ENCODE measurements at places on chromosomes 13 and 19.

DNA sequence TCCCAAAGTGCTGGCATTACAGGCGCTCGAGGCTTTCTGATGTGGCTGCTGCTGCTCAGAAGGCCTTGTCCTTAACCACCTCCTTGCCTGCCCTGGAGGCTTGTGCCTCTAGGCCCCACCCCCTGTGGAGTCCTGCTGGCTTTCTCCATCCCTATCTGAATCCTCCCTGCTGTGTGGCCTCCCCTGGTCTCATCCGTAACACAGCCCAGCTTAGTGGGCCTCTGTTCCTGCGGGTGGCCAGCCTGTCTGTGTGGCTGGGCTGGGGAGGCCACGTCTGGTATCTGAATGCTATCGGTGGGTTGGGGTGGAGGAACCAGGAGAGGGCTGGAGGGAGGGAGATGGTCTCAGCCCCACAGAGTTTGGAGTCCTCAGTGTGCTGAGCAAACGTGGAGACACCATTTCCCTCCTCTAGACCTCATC lies 4.7 kb downstream of the RPL28 start:
- DNase-seq, result no peak

GRCh38 chr13:41658057-41658661 lies 200.8 kb downstream of the RGCC start:
- DNase-seq, result no peak

DNA sequence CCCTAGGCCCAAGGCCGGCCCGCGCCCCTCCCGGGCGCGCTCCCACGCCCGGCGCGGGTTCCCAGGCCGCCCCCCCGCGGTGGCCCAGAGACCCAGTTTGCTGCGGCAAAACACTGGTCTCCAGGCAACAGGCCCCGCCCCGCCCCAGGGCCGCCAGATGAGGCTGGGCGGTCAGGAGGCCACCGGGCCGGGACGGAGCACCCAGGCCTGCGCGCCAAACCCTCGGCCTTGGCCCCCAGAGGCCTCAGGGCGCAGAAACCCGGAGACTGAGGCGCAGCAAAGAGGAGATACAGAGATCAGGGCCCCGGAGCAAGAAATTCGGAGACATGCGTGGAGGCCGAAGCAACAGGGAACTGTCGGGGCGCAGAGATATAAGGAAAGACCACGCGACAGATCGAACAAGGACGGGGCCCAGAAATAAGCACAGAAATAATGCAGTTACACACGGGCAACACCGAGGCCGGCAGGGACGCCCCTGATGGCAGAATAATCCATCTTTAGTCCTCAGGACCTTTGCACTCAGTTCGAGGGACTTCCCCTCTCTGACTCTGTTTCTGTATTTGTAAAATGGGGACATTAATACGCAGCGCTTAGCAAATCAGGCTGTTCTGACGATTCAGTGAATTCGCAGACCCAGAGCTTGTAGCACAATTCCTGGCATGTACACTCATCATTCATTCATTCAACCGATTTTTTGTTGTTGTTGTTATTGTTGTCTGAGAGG lies 20.8 kb upstream of the ERCC1 start:
- peak; percentile 96 for DNase-seq

DNA sequence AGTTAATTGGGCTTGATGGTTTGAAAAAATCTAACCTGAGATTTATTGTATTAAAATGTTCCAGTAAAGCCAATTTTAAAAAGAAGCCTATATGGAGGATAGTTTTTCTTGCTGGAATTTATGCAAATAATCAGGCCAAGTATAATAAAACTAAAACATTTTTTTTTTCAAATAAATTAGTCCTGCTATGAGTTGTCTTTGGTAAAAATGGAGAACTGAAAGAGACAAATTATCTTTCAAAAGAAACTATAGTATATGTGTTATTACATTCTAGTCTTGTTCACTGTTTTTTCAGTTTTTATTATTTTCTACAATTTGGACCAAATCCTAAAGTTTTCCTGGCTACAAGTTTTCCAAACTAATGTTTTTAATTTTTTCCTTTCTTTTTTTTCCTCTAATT lies 468.9 kb downstream of the UQCRFS1 start:
- no peak for DNase-seq

- DNase-seq, result no peak
Observed at GRCh38 chr19:4052993-4053422, 13.7 kb downstream of the ZBTB7A start.

GRCh38 chr13:20749377-20749776 lies 24.4 kb downstream of the EEF1AKMT1 start:
- DNase-seq, result no peak

DNA sequence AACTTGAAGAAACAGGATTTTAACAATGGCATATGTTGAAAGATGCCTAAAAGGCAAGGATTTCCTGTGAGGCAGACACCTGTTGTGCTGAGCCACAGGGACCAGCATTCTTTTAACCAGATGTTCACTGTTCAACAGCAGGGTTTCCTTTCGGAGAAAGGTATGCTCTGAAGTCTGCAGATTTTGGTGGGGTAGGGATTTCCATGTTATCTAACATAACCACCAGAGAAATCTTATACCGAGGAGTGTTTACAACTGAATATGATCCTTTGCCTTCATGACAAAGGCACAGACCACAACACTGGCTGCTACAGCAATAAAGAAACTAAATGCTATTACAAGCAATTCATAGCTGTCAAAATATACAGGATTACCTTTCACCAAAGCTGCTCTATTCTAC lies 48.1 kb downstream of the MPHOSPH8 start:
- peak; percentile 30 for DNase-seq

DNA sequence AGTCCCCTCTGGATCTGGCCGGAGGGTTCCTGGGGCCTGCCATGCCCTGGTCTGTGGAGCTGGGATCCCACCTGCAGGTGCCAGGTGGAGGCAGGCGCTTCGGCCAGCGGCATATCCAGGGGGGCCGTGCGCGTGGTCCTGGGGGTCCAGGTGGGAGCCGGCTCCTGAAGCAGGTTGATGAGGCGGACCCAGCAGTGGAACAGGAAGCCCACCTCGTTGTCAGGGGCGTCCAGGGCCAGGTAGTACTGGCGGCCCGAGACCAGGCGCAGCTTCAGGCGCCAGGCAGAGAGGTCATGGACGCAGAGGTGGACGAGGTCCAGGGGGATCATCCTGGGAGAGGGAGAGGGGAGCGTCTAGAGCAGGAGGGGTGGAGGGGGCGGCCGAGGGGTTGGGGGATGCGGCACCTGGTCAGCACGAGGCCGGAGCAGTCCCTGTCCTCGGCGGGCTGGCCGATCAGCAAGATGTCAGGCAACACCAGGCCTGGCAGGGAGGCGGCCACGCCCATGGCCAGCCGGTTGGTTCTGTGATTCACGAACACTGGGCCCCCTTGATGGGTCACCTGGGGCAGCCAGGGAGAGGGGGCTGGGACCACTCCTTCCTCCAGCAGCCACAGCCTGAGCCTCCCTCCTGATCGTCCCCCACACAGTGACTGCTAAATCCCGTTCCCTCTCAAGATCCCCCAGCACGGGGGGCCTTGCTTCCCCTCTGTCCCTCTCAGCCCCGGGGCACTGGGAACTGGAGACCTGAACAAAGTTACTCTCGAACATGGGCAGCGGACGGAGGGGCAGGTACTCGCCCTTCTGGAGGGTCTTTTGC lies 678 bp downstream of the GARIN5B start:
- DNase-seq, result no peak

DNA sequence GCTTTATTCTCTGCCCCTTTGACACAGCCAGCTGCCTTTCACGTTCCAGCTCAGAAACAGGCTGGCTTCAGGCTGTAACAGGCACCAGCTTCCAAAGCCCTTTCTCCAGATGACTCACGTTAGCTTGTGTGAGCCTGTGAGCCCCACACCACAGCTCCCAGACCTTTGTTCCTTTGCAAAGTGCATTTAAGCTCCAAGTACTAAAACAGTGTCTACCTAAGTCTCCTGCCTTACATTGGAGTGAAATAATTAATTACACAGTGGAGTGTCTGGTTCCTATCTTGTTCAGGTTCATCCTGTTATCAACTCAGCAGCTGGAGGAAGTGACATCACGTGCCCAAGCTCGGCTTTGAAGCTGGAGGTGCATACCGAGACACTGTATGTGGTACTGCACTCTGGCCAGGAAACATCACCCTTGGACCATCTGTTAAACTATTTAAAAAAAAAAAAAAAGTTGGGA lies 475.8 kb downstream of the FOXO1 start:
- peak; percentile 75 for DNase-seq

DNA sequence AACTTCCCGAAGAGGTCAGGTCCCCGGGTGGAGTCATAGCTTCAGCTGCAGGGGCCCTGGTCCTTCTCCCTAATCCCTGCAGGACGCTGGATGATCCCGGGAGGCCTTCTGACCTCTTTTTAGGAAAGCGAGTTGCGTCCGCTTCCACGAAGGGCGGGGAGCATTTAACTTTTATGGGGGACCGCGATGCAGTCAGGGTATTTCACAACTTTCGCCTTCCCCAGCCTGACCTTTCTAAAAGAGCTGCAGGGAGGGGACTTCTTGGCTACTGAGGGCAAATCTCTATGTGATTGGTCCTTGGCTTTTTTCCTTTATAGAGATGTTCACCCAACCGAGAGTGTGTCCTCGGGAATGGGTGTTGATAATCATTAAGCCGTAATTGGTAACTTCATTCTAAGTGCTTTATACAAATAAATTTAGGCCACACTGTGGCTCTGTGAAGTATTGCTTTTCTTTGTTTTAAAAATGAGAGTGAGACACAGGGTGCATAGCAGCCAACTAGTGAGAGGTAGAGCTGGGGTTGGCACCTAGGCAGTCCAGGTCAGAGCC lies 778 bp downstream of the ZNF230 start:
- peak; percentile 33 for DNase-seq

DNA sequence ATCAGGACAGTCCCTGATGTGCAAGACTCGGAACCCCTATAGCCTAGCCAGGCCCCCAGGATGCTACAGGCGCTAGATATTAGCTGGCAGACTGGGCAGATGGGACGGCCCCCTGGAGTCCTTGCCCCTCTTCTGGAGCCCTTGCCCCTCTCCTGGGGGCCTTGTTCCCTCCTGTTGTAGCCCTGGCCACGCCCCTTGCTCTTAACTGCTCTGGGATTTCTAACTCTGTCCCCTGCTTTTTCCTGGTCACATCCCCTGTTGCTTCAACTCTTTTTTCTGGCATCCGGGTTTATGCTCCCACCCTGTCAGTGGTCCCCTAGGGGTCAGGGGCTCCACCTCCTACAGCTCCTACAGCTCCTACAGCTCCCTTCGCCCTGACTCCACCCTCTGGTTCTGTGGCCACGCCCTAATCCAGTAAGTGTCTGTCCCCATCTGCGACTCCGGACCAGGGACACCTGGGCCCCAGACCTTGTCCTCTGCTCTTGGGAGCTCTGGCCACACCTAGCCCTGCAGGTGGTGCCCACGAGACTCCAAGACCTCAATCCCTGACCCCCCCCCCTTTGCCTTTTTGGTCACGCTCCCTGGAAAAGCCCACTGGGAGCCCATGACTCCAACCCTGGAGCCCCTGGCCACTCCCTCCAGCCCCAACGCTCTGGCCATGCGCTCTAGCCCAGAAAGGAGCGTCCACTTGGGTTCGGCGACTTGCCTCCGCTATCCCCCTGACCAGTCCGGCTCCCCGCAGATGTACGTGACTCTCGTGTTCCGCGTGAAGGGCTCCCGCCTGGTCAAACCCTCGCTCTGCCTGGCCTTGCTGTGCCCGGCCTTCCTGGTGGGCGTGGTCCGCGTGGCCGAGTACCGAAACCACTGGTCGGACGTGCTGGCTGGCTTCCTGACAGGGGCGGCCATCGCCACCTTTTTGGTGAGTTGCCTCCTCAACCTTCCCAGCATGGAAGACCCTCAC lies 6.8 kb downstream of the PLPPR2 start:
- DNase-seq, result no peak

DNA sequence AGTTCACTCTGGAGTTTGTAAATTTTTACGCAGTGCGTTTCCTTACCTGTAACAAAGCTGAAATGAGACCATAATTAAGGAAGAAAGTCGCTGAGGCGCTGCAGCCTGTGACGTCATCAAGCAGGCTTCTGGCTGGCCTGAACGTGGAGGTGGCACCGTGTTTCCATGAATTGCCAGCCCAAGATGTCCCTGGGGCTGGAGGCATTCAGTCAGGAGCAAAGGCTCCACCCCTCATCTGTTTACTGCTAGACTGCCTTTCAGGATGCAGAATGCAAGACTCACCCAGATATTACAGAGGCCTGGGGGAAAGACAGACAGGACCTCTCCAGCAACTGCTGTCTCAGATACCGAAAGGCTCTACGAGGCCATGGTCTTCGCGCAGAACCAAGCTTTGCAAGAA lies 424.6 kb downstream of the TSHZ3 start:
- no peak for DNase-seq

DNA sequence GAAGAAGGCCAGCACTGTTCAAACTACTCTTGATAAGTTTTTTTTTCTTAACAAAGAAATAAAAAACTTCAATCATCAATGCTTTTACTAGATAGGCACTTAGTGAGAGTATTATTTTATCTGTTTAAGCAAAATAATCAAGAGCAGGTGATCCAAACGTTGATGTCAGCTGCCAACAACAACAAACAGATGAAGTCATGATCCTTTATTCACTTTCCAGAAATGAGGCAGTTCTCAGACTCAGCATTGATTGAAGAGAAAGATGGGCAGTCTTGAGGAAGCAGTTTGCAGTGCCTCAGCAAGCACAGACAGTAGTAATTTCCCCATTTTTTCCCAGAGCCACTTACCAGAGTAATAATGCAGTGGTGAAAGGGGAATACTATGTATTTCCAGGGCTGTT lies 38.4 kb upstream of the CSNK1A1L start:
- no peak for DNase-seq

GRCh38 chr13:20157151-20157796 lies 3.6 kb downstream of the GJA3 start:
- no peak for DNase-seq

DNA sequence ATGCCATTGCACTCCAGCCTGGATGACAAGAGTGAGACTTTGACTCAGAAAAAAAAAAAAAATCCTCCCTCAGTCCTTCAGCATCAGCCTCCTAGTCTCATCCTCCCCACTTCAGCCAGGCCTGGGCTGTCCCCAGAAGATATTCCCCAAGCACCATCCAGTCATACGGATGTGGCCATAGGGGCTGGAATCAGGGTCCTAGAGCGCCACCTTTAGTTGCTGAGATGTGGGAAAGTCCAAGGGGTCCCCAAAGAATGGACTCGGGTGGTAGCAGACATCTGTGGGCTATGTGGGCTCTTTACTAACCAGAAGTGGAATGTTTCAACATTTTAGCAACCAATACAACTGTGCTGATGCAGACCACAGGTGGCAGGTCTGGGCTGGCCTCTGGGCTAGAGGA lies 3.1 kb upstream of the TYROBP start:
- DNase-seq, result peak; percentile 55

- DNase-seq, result no peak
Observed at GRCh38 chr13:80215368-80215767, 125.6 kb downstream of the SPRY2 start.

Data from neural progenitor cell (in vitro differentiated cells).